Fibroblast of gingiva (primary cell): ENCODE measurements at places on chromosomes 4 and X.

DNA sequence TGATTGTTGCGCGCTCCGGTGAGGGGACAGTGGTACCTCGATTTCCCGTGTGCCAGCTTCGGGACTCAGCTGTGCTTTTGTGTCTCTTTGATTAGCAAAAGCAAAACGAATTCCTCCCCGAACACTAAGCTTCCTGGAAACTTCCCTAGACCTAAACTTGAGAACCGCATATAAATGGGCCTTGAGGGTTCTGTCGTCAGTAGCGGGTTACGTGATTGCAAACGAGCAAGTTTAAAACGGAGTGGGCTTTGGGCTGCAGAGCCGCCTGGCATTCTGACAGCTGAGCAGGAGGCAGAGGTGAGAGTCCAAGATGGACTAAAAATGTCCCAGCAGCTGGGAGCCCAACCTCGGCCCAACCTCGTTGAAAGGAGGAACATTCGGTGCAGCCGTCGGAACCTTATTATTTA, 1.2 kb upstream of the TAPT1 start:
- DNase-seq: peak; percentile 29

DNA sequence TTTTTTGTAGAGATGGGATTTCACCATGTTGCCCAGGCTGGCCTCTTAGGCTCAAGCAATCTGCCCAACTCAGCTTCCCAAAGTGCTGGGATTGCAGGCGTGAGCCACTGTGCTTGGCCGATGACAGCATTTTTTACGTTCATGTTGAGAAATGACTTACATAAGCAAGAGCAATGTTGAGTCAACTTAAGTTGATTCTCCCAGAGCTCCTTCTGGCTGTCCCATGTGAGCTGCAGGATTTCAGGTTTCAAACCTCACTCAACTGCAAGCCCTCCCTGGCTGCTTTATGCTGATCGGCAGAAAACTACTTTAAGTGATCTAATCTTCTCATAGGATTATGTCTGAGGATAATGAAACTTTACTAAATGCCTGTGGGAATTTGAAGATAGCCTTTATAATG, 86.8 kb downstream of the GC start:
- DNase-seq: no peak

- DNase-seq: no peak
These were observed 76.8 kb downstream of the PPP2R2C start for GRCh38 chr4:6395466-6396228.

DNA sequence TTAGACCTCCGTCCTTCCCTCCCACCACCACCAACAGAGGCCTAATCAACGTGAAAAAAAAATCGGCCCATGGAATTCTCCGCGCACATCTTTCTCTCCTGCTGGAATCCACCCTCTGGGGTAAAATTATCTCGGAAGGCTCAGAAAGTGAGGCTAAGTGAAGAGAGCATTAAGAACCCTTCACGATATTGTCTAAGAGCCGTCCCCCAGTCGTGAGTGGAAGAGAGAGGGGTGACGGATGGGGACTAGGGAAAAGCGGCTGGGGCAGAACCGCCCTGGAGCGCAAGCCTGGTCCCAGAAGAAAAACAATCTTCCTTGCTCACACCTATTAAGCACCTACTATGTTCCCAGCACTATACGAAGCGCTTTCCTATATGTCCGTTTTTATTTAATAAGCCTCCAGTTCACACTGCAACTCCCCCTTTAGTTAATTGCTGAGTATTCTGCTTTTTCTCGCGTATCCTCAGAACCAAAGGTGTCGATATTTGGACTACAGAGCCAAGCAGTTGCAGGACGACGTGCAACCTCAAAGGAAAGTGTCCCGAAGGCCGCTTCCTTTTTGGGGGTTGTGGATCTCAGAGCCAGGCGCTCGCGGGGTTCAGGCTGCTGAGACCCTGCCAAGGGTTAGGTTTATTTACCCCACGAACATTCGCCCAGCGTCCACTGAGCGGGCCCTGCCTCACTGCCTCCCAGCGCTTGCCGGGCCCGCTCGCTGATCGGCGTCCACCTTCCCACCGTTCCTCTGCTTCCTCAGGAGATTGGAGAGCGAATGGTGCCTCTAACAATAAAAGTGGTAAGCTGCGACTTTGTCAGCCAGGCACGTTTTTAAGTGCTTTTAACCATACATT, 889 bp downstream of the MGARP start:
- no peak for DNase-seq

DNA sequence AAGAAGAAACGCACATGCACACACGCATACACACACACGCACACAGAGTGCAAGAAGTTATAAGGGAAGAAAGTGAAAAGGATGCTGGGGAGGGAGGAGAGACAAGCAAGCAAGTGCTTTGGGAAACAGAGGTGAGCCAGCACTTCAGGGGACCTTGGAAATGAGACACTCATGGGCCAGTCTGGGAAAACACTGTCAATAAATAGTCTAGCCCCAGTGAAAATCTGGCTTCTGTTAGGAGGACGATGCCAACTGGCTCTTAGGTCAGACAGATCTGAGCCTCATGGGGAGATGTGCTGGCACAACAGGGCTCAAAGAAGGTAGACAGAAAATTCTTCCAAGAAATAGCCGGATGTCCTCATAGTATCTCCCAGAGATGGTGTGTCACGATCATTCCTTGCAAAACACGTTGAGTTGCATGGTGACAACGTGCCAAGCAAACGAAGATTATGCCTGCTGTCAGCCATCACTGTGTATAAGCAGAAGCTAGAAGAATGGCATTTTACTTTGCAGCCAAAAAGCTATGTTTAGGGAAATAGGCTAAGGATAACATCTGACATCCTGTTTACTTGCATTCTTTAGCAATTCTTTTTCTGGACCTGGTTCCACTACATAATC, 557 bp upstream of the ARHGEF6 start:
- DNase-seq: peak; percentile 59

DNA sequence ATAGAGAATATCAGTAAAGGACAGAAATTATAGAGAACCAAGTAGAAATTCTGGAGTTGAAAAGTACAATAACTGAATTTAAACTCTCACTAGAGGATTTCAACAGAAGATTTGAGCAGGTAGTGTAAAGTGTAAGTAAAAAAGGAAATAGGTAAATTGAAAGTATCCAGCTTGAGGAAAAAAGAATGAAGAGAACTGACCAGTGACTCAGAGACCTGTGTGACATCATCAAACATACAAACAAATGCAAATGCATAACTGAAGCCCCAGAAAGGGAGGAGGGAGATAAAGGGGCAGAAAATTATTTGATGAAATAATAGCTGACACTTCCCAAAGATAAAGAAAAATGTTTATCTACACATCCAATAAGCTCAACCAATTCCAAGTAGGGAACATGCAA, 8.3 kb upstream of the SPON2 start:
- DNase-seq: no peak

- DNase-seq: no peak
These were observed 73.1 kb downstream of the WFS1 start for GRCh38 chr4:6342530-6343293.

GRCh38 chr4:36351082-36351666, 69.8 kb downstream of the DTHD1 start:
- no peak for DNase-seq

- no peak for DNase-seq
These were observed 11.0 kb downstream of the ARHGAP36 start for GRCh38 chrX:131068945-131069719.

DNA sequence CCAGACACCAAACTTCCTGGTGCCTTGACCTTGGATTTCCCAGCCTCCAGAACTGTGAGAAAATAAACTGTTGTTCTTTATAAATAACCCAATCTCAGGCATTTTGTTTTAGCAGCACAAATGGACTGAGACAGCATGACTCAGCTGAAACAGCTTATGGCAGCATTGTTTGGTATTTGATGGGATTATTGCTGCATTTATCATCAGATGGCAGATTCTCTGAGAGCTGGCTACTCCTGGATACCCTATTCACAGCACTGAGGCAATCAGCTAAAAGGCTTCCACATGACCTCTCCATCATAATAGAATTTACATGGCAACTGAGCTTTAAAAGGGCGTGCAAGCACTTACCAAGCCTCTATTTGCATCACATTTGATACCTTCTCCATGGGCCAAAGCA, 623.1 kb upstream of the CPEB2 start:
- DNase-seq: no peak

DNA sequence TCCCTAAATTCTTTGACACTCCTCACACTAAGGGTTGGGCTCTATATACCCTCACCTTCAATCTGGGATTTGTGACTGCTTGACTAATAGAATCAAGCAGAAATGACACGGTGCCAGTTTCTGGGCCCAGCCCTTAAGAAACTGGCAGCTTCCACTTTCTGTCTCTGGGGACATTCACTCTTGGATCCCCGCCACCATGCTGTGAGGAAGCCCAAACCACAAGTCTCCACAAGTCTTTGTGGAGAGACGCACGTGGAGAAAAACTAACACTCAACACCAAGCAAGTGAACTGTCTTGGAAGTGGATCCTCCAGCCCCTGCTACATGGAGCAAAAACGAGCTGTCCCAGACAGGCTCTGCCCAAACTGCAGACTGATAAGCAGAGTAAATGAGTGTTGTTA, 1.1 kb upstream of the EDNRA start:
- DNase-seq: peak; percentile 89

- no peak for DNase-seq
These were observed 1191.3 kb upstream of the IGFBP7 start for GRCh38 chr4:58301376-58301999.

- no peak for DNase-seq
These were observed 320.8 kb upstream of the INTU start for GRCh38 chr4:127311924-127312323.

DNA sequence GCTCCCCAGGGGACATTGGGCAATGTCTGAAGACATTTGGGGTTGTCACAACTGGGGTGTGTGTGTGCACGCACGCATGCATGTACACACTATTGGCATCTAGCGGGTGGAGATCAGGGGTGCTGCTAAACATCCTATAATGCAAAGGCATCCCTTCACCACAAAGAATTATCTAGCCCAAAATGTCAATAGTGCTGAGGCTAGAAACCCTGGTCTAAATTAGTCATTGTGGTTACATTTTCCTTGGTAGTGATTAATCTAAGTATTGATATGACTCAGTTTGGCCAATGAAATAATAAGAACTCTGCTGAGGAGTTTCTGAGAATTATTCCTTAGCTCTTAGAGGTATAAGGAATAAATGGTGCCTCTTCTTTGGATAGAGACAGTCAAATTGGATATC, 200.2 kb downstream of the CLCN4 start:
- no peak for DNase-seq

GRCh38 chr4:146520896-146521540, 722 bp downstream of the SLC10A7 start:
- peak; percentile 53 for DNase-seq
